ENCODE measurements at places on chromosomes 3 and 15.

DNA sequence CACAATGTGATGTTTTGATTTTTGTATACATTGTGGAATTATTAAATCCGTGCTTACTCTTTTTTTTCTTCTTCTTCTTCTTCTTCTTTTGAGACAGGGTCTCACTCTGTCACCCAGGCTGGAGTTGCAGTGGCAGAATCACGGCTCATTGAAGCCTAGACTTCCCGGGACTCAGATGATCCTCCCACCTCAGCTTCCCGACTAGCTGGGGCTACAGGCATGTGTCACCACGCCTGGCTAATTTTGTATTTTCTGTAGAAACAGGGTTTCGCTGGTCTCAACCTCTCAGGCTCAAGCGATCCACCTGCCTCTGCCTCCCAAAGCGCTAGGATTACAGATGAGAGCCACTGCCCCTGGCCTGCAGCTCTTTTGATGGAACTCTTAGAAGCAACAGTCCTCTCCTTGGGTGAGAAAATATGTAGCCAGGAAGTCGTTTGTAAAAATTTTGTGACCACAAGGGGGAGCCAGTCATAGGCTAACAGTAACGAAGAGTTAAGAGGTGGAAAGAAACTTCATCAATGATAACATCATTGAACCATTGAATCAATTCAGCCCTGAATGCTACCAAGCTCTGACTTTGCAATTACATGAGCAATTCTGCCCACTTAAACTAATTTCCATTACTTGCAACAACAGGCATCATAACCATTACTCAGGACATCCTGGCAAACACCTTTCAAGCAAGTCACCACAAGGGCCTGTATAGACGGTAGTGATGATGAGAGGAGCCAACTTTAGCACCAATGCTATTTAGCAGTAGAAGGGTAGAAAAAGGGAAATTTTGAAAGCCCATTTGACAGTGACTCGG is 16.7 kb upstream of the CMTM7 start:
- DNase-seq, result peak; percentile 89

DNA sequence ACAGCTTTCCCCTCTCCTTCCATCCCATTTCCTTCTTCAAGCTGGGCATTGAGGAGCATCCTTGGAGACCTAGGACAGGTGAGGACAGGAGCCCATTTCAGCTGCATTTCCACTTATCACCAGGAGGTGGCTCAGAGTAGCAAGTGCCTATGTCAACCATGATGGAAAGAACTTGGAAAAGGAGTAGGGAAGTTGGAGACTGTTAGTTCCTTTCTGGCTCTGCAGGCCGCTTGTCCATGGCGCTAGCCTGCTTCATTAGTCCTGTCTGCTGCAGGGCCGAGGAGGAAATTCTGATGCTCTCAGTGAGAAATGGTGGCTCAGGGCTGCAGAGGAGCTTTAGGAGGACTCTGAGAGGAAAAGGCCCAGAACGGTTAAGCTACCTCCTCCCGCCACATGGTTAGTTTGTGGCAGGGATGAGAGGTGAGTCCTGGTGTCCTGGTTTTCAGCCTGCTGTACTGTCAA is 7.0 kb upstream of the CD276 start:
- DNase-seq, result peak; percentile 55

DNA sequence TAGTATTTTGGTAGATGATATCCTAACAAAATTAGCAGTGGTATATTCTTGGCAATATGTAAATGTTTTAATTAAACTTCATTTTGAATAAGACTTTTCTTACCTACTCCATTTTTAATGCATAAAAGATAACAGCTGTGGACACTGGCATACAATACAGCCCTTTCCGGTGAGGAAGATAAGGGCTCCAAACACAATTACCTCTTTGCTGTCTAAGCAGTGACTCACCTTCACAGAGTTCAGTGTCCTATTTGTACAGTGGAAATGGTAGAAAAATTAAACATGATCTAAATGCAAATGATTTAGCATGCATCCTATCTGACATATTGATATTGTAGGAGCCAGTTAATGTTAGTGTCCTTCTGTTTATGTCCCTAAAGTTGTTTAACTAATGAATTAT is 969.4 kb downstream of the PLOD2 start:
- DNase-seq, result no peak

DNA sequence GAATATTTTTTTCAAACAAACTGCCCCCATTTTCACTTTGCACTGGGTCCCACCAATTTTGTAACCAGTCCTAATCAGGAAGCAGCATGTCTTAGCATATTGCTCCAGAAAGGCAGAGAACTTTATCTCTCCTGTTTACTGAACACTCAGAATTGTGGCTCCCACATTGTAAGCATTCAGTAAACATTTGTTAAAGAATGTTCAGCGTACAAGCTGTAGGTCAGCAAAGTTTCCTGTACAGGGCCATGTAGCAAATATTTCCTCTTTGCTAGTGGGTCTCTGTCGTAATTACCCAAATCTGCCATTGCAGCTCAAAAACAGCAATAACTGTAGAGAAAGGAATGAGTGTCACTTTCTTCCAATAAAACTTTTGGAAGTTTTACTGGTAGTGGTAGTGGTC is 393.3 kb downstream of the GRM7 start:
- DNase-seq, result no peak

GRCh38 chr3:57646723-57647122 is 46.2 kb downstream of the DENND6A start:
- no peak for DNase-seq
